HFFc6 (cell line): ENCODE measurements at places on chromosomes 2 and 18. TPM values are rescaled to one million over a fixed set of nuclear protein-coding genes. Genes with fewer than 3 reads are reported as not detected.

DNA sequence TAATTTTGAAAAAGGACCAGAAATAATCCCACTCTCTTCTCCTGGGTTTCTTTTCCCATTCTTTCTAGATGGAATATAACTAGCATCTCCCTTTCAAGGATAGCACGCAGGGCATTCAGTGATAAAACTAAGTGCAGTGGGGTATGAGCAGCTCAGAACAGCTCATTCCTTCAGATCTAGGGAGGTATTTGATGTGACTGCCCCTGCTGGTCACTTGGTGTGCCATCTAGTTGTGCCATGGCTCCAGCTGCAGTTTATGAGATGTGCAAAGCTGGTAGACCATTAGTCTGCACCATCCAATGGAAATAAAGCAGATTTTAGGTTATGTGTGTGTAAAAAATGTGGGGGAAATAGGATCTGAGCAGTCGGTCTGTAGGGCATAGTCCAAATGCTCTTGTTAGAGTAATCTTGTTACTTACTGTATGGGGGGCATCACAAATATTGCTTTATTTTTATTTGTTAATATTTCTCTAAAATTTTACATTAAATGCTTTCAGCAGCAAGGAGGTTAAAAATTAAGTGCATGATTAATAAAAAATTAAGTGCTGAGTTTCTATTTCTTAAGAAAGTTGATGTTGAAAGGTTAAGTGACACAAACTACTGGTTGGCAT, 38.9 kb downstream of the CTAGE1 start:
- no peak overlapping the region for H3K4me3 ChIP-seq
- H3K4me1 ChIP-seq, result no peaks in the 10 kb centered on the region
- H3K36me3 ChIP-seq, result no peaks in the 10 kb centered on the region
- peaks cover 39% of the 10 kb centered on the region for H3K27me3 ChIP-seq
- H3K27ac ChIP-seq, result no peak overlapping the region

DNA sequence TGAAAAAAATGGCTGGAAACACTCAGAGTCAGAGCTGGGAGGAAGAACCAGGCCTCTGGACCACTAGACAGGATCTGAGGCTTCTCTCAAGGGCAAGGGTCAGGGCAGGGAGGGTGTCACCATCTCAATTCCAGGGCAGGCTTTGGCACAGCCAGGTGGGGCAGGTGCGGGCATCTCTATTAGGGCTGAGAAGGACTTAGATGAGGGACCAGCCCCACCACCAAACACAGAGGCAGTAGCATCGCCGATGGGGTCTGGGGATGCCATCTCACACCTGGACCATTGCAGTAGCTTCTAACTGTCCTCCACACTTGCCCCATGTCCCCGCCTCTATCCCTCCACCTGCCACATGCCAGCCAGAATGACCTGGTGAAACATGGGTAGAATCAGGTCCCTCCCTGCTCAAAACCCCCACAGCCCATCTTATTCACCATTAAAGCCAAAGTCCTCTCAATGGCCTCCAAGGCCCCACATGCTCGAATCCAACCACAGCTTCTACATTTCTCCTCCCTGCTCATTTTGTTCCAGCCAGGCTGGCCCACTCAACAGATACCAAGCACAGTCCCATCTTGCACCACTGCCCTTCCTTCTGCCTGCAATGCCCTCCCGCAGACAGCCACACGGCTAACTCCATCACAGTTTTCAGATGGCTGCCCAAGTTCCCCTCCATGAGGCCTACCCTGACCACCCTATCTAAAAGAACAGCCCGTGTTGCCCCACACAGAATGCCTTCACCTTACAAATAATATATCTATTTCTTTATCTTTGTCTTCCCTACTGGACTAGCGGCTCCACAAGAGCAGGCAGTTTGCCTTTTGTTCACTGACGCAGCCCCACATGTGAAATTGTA, 177.4 kb downstream of the SMAD2 start:
- no peaks in the 10 kb centered on the region for H3K36me3 ChIP-seq
- H3K4me3 ChIP-seq, result no peak overlapping the region
- H3K4me1 ChIP-seq, result no peaks in the 10 kb centered on the region
- H3K27ac ChIP-seq, result no peak overlapping the region
- peaks cover 19% of the 10 kb centered on the region for H3K27me3 ChIP-seq

DNA sequence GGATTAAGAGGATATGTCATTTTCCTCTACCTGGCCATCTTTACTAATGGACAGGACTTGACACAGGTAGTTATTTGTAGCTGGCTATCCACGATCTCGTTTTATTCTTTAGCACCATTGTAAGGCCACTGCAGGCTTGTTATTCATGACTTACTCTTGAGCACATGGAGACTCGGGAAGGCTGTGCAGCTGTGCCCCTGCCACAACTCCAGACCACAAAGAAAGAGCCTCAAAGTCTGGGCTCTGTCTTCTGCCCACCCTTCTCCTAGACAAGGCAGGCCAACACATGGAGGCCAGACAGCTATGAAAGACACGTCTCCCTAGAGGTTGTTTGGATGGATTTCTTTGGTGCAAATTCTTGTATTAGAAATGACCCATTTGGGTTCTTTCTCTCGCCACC, 133.8 kb downstream of the NAPG start:
- H3K4me3 ChIP-seq, result no peak overlapping the region
- H3K4me1 ChIP-seq, result no peaks in the 10 kb centered on the region
- H3K27ac ChIP-seq, result no peak overlapping the region
- H3K36me3 ChIP-seq, result no peaks in the 10 kb centered on the region
- no peak for DNase-seq

The RAX gene
- total RNA-seq, result not detected in 3 replicates

The PKDCC gene
- not detected in 3 replicates for total RNA-seq

The VWC2L gene
- total RNA-seq, result not detected in 2 replicates
